ENCODE measurements at places on chromosomes 12 and 14.

DNA sequence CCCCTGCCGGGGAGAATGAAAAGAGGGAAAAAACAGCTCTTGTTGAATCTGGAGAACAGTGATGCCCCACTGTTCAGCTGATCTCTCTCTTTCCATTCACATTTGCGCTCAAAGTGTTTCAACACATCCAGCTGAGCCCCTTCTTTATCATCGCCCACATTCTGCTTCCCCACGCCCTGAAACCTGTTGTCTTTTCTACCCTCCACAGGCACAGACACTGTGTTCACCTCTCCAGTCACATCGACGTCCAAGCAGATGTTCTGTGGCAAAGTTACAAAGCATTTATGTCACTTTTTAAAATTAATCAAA, 338.7 kb downstream of the EGLN3 start:
- DNase-seq, result no peak

DNA sequence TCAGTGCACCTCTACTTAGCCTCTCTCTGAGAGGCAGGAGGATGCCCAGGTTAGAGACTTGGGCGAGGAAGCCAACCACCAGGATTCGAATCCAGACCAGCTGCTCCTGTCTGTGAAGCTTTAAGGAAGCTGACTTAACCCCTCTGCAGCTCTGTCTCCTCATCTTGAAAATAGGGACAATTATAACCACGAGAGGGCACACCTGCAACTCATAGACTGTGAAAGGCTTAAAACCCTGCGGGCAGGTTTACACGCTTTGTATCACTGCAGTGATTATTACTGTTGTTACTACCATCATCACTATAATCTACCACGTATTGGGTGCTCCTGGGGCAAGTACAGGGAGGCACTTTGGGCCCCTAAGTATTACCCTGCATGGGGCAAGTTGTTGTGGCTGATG, 379.8 kb downstream of the VRK1 start:
- DNase-seq, result peak; percentile 26

- DNase-seq, result no peak
Measured at GRCh38 chr12:103247531-103247930, 248.2 kb downstream of the C12orf42 start.

DNA sequence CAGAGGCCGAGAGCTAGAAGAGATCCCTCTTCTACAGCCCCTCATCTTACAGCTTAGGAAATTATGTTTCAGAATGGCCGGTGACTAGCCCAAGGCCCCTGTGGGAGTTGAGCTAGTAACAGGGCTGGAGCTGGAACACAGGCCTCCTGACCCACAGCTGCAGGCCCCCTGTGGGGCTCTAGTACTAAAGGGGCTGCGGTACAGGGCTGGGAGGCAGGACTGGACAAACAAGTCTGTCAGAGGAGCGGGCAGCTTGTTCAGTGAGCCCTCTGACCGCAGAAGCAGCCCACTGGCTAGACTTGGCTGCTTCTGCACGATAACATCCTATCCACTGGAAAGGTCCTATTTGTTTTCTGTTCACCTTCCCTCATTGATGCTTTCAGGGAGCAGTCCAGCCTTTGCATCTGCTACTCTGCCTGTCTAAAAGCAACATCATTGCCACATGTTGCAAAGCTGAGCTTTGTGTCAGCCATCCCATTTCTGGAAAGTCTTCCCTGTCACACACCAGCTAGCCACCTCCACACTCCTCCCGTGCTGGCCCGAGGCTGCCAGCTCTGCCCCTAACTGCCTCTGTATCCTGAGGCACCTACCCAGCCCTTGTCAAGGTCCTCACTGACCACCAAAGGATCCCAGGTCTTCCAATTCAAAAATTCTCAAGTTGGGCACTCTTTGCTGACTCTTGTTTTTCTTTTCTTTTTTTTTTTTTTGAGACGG, 10.2 kb downstream of the PSMC1 start:
- DNase-seq, result no peak

GRCh38 chr12:26268841-26269561, 73.6 kb downstream of the SSPN start:
- no peak for DNase-seq

- DNase-seq, result no peak
Measured at GRCh38 chr14:104148433-104149277, 10.3 kb downstream of the KIF26A start.

DNA sequence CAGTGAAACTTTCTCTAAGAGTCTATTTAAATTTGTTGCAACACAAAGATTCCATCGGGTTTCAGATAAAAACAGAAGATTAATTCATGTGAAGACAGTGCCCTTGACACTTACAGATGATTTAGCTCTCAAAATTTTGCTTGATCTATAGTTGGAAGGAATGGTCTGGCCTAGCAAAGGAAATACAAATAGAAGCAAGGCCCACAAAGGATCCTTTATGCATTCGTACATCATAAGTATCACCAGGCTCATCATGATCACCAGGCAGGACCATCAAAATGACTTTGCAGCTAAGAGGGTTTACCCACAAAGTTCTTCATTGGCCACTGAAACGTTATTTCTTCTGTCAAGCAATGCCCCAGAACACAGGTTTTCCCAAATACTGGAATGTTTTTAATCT, 24.8 kb downstream of the JKAMP start:
- DNase-seq, result no peak

DNA sequence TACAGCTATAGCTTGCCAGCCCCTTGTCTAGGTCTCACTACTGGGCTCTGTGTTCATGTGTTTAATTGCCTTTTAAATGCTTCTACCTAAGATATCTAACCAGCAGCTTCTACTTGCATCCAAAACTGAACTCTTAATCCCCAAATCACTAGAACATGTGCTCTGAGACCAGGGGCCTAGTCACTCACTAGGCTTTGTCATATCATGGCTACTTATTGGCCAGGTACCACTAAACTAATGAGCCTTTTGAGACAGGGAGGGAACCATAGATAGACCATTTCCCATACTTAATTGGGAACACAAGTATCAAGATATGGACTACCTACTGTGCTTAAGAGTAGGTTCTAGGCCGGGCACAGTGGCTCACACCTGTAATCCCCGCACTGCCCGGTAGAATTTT, 6.5 kb downstream of the HSP90B1 start:
- DNase-seq, result no peak

- DNase-seq, result no peak
Measured at GRCh38 chr12:1830401-1830845, 10.1 kb downstream of the LRTM2 start.

GRCh38 chr14:21024585-21025370, at the start of gene NDRG2:
Gene NDRG2 (minus strand): TSS chr14:21025061. CDS start chr14:21023315, 1,746 bp downstream.
- peak; percentile 74 for DNase-seq

GRCh38 chr12:81337886-81338285, 260.0 kb downstream of the ACSS3 start:
- no peak for DNase-seq

DNA sequence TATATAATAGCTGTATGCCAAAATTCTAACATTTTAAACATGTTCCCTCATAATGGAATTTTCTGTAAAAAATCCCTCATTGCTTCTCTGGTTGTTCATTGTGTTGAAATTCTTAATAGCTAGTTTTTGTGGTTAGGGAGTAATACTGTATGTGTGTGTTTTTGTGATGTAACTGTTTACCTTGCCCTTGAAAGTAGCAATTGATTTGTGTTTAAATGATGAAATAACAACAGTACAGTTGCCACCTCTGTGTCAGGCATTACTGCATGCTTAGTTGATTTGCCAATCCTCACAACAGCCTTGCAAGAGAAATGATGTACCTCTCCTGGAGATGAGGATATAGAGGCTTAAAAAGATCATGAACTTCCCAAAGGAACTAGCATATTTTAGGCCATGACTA, 94.9 kb downstream of the DAAM1 start:
- no peak for DNase-seq

GRCh38 chr12:6440391-6440790, 4.4 kb upstream of the CD27 start:
- no peak for DNase-seq

GRCh38 chr12:68612202-68612601, 1.5 kb downstream of the RAP1B start:
- no peak for DNase-seq

GRCh38 chr12:20490213-20490612, 121.9 kb downstream of the PDE3A start:
- DNase-seq, result no peak

- no peak for DNase-seq
Measured at GRCh38 chr12:87779858-87780498, 249.2 kb downstream of the C12orf50 start.

GRCh38 chr12:123828120-123828519, 66.0 kb downstream of the DNAH10 start:
- no peak for DNase-seq

- DNase-seq, result no peak
Measured at GRCh38 chr12:24922090-24922489, 26.8 kb downstream of the BCAT1 start.

GRCh38 chr14:61404637-61405036, 83.3 kb downstream of the PRKCH start:
- DNase-seq, result no peak

GRCh38 chr14:55580470-55581341, 699 bp downstream of the KTN1 start:
- peak; percentile 72 for DNase-seq

DNA sequence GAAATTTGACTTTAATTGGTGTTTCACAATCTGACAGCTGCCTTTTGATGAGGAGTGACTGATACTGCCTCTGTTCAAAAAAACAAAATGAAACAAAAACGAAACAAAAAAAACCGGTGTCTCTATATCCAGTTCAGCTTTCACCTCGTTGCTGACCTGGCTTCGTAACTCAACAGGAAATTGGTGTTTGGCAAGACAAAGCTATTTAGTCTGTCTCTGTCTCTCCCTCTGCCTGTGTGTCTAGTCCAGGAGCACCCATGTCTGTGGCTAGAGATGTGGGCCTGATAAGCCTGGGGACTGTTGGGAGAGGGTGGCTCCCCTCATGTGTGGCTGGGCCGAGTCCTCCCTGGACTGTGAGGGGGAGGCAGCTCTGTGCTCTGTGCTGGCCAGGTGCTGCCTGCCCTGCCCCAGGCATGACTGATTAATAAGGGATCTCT, 11.3 kb downstream of the CACNA1C start:
- DNase-seq, result peak; percentile 14

- no peak for DNase-seq
Measured at GRCh38 chr14:99036611-99037293, 235.2 kb downstream of the BCL11B start.

- DNase-seq, result no peak
Measured at GRCh38 chr12:121871467-121871866, 12.8 kb upstream of the HPD start.

GRCh38 chr12:124555168-124556073, 12.0 kb downstream of the NCOR2 start:
- DNase-seq, result no peak

DNA sequence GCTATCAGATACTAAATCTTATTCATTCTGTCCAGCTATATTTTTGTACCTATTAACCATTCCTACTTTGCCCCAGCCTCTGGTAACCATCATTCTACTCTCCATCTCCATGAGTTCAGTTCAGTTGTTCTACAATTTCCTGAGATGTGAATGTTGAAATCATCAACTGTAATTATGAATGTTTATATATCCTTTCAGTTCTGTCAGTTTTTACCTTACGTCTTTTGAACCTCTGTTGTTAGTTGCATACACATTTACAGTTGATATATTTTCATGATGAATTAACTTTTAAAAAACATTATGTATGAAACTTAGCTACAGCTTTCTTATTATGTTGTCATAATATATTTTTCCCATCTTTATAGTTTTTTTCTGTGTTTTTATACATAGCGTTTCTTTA, 102.1 kb downstream of the ARID2 start:
- no peak for DNase-seq

- DNase-seq, result no peak
Measured at GRCh38 chr14:68857516-68858070, 64.7 kb upstream of the ZFP36L1 start.

GRCh38 chr12:102824218-102824835, 92.7 kb downstream of the PAH start:
- no peak for DNase-seq

- DNase-seq, result no peak
Measured at GRCh38 chr12:31620311-31620710, 29.4 kb upstream of the DENND5B start.

GRCh38 chr12:107386569-107386968, 293.2 kb upstream of the CRY1 start:
- DNase-seq, result no peak

DNA sequence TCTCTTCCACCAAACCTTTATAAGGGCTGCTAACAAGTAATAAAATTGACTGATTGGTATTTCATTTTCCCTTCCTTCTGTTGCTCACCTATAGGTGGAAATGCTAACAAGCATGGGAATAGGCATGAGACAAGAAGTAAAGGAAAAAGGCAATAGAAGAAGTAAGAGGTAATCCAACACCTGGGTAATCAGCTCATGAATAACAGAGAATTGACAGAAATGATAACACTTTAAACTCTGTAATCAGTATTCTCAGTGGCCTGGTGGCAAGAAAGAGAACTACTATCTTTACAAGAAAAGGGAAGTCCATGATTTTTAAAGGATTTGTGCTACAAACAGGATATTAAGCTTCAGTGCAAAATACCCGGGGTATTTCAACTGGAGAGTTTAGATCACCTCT, 737.8 kb downstream of the RERGL start:
- DNase-seq, result no peak

DNA sequence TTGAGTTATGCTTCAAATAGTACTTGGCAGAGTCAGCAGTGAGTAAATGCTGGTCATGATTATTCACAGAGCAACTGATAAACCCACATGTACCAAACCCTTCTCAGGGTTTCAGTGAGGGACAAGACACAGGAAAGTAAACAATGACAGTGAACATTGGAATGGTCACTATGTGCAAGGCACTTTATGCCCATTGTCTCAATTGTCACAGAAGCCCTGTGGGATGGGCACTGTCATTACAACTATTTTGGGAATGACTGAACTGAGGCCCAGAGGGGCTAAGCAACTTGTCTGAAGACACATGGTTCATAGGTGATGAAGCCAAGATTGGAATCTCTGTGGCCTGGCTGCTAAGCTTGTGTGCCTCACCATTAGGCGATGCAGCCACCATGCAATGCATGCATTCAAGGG, 238.5 kb downstream of the RBM19 start:
- no peak for DNase-seq

- DNase-seq, result no peak
Measured at GRCh38 chr12:120157678-120158077, 36.8 kb downstream of the GCN1 start.

DNA sequence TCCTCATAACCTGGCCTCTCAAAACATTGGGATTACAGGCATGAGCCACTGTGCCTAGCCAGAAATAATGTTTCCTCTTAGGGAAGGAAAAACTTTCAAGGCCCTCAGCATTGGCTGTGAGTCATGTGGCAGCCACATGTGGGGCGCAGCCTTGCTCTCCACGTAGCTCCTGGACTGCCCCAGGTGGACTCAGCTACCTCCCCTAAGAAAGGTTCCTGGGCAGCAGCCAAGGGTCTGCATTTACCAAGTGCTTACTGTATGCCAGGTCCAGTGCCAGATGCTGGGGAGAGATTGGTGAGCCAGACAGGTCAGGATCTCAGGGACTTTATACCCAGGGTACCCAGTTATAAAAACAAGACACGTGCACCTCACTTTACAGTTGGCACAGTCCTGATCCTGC, 3.7 kb upstream of the TRPV4 start:
- no peak for DNase-seq
